ENCODE measurements at places on chromosomes 2 and 18.
A peak's percentile ranks its signal among the peaks of the same experiment; 100 is the strongest.

DNA sequence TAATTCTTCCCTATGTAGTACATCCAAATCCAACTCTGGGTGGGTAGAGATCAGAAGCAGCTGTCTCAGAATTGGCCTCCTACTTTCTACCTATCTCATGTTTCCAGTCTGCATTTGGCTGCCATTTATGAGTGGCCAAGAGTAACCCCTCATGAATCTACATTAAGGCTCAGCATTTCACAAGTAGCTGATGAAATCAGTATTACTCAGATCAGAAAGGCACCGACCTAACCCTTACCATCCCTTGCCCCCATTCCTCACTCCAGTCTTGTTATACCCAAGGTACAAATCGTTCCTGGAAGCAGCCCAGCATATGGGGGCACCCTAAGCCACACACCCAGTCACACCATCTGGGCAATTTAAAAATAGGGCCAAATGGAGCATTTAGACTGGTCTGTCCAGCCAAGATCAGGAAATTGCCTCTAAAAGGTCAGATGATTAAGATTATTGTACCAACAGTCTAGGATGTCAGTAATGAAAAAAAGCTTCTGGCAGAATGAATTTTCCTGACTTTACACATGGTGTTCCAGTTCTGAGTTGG, 37.1 kb downstream of the CD28 start:
- DNase-seq = no peak

DNA sequence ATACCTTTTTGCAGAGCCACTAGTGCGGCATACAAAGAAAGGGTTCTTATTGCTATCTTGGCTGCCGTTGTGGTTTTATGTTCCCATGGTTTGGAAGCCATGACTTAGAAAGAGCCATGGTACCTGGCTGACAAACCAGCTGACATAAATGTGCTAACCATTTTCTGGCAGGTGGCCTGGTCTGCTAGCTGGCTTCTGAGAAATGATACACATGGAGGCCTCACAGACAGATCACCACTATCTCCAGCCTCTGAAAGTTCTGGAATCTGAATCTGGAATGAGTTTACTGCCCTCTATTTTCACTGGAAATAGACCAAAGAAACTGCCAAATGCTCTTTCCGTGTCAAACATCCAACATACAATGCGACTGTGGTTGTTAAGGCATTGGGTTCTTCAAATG, 123.7 kb downstream of the QPCT start:
- no peak for DNase-seq

- DNase-seq = peak; percentile 43
Measured at GRCh38 chr2:112626604-112627059, 19.1 kb upstream of the SLC20A1 start.

GRCh38 chr2:126115975-126116374, 540.0 kb upstream of the GYPC start:
- no peak for DNase-seq

GRCh38 chr18:46756025-46756558, 761 bp downstream of the ST8SIA5 start:
- no peak for DNase-seq

DNA sequence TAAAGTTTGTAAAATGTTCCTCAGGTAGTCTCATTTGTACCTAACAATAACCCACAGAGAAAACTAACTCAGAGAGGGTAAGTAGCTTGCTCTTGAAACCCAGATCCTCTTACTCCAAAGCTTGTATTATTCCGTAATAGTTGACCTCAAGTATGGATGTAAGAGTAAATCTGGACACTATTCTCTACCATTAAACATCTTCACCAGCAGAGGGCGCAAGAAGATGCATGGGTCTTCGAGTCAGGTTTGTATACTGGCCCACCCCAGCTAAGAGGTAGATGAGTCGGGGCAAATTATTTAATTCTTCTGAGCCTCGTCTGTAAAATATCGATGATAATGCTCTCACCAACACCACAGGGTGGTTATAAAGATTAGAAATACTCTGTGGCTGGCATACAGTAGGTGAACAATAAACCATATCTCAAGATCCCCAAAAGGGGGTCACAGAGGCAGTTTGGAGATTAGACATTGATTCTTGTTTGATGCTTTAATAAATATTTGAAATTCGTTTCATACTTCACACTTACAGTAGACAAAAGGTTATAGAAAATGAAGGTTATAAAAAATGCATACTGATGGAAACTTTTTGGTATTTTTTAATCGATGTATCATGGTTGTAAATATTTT, 3.5 kb upstream of the CABLES1 start:
- DNase-seq = peak; percentile 19

- DNase-seq = no peak
Measured at GRCh38 chr2:69386360-69386759, 667 bp downstream of the GFPT1 start.

DNA sequence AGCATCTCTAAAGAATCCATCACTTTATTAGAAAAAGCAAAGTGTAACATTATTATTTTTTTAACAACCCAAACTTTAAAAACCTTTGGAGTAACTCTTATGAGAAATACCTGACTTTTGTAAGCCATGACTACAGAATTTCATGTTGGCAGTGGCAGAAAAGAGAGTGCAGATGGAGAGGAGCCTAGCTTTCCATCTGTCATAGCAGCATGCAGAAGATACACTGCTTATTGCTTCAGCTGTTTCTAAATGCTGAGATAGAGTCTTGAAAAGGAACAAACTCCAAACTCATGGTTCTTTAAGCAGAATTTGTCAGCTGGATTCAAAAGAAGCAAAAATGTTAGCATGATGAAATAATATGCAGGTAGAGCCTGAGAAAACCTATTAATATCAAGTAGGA, 1130.3 kb downstream of the DPP10 start:
- no peak for DNase-seq

GRCh38 chr2:226888971-226889370, 53.1 kb downstream of the RHBDD1 start:
- no peak for DNase-seq

DNA sequence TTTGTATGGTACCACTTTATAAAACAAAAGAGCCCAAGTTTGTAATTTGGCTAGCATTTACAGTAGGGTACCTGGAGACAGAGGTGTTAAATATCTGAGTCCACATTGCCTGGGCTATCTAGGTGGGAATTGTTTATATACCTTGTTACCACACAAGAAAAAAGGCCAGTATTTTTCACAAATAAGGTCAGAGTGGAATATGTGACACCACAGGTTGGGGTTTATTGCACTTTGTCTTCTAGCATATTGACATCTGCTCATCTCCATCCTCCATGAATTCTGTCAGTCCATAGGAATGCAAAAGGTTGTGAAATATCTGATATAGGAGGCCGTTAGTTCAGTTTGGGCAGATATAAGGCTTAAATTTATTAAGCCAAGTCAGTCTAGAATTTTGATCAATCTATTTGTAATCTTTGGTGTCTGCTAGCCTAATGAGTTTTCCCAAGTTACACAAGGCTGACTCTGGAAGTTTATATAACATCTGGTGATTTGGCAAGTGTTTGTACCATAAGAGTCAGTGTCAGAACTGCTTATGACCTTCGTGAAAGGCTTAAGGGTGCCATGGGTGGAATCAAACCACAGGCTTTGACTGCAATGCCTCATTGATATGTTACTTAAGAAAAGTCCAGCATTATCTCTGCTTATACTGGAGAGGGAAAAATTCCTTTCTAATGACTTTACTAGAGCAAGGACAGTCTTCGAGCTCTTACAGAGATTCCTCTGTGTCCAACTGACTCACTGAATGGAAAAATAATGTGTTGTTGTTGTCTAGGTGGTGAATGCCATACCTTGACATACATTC, 11.3 kb upstream of the DPP4 start:
- no peak for DNase-seq

GRCh38 chr2:4844881-4845280, 847.3 kb upstream of the SOX11 start:
- no peak for DNase-seq

GRCh38 chr2:221981912-221982470, 316.8 kb downstream of the PAX3 start:
- no peak for DNase-seq

GRCh38 chr2:137405496-137405895, 558.8 kb upstream of the HNMT start:
- DNase-seq = no peak

GRCh38 chr18:59516356-59517155, 157.5 kb upstream of the LMAN1 start:
- no peak for DNase-seq

DNA sequence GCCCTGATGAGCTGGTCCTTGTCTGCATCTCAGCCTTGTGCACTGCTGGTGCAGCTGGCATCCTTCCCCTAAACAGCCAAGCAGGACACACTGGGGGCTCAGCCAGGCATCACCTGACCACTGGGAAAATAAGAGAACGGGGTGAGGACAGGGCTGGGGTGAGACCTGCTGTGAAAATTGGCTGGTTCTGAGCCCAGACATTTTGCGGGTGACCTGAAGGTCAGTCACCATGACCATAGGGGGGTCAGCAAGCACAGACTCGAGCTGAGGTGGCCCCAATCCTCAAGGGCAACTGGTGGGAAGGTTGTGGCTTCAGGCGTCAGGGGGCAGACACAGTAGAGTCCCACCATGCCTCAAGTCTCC, 144.9 kb upstream of the TWIST2 start:
- no peak for DNase-seq

DNA sequence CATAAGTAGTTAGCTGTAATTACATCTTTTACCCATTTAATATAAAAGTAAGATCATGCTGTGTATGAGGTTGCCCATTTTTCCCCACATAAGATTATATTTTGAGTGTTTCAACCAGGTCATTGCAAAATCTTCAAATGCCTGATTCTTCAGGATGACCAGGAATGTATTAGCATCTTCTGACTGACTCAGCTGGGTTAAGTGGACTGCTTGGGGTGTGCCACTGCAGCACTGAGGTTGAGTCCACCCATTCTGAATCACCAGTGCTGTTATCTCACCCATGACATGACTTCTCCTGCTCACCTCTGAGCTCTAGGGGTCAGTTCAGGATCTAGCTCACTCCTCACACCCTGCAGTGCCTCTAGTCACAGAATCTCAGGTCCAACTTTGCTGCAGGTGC, 576.7 kb upstream of the ZEB2 start:
- DNase-seq = no peak

DNA sequence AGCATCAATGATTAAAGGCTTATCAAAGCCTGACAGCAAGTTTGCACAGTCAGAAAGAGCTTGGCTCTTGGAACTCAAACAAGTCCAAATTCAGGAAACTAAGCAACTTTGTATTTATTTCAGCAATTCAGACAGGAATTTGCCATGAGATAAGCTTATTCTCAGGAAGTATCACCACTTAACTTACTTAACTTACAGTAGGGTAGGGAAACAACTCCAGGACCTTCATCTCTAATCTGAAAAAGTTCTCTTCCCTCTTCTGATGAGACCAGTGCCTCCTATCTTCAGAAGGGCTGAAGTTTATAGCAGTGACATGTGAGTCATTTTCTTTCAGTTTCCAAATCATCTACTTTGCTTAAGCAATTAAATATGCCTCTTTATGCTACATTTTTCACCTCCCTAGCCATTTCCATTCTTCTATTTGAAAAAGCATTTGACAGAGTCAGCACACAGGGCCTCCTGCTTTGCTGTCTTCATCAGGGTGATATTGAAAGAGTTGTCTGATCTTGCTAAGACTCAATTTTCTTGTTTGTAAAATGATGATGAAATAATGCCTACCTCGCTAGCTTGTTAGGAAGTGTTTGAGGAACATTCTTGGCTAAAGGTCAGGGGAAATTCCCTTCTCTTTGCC, 389.5 kb downstream of the RND3 start:
- no peak for DNase-seq

DNA sequence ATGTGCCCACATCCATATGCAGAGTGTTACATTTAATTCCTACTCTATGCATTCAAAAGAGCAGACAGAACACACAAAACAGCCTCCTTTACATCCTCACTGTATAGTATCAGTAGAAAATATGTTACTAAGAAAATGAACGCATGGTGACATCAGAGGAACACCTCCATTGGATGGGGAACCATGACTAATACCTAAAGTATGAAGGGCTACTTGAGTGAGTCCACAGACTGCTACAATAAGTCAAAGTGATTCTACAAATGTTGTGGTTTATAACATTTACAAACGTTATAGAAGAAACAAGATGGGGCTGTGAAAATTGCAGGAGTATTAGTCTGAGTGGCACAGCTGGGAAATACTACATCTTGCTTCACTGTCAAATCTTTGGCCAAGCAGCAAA, 1830.9 kb upstream of the PIK3C3 start:
- DNase-seq = no peak

- DNase-seq = no peak
Measured at GRCh38 chr2:237132799-237133198, 47.1 kb downstream of the COPS8 start.

DNA sequence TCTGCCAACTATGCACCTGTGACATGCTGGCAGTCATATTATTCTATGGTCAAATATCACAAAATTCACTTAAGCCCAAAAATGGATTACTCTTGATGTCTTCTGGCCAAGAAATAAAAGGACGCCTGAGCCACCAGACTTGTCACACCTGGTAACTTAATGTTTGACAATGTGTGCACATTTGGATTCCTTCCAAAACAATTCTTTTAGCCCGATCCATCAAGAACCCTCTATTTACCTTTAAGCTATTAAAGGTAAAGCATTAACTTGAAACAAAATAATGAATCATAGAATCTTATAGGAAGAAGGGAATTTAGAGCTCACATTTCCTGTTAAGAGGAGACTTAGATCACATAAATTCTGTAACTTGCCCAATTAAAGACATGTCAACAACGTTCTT, 46.5 kb upstream of the NFU1 start:
- no peak for DNase-seq

DNA sequence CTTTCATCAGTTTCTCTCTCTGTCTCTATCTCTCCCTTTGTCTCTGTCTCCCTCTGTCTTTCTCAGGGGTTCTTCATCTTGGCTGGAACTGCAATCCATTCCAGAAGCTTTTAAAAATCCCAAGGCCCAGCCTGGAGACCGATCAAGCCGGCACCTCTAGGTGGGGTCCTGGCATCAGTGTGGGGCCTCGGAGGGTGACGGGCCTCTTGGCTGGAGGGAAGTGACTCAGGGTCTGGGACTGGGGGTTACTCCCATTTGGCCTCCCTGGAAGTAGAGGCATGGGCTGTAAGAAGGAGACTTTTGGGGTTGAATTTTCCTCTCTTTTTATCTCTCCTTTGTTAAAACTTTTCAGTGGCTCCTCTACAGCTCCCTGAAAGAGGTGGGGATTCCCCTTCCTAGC, 52.8 kb upstream of the OTOF start:
- no peak for DNase-seq

DNA sequence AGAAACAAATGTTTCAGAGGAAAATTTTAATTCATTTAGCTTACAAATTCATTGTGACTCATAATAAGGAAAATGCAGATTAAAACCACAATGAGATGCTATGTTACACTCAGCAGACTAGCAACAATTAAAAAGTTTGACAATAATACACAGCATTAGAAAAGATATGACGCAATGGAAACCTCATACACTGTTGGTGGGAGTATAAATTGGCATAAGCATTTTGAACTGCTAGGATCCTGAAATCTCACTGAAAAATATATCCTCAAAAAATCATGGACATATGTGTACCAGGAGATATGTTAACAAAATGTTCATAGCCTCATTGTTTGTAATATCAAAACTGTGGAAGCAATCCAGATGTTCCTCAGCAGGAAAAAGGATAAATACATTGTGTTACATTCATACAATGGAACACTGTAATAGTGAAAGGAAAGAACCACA, 13.7 kb downstream of the CALCRL start:
- no peak for DNase-seq
